ENCODE measurements at places on chromosomes 1 and 21. TPM values are rescaled to one million over a fixed set of nuclear protein-coding genes. Genes with fewer than 3 reads are reported as not detected.

- DNase-seq: no peak
- peaks cover 48% of the 10 kb centered on the region for H3K27me3 ChIP-seq
- no peaks in the 10 kb centered on the region for H3K36me3 ChIP-seq
- H3K4me3 ChIP-seq: no peak overlapping the region
- H3K27ac ChIP-seq: no peak overlapping the region
- H3K4me1 ChIP-seq: peaks cover 2% of the 10 kb centered on the region
Measured at GRCh38 chr1:159996653-159997052, 35.1 kb downstream of the PIGM start.

- H3K4me3 ChIP-seq: no peak overlapping the region
- no peaks in the 10 kb centered on the region for H3K27me3 ChIP-seq
- no peaks in the 10 kb centered on the region for H3K36me3 ChIP-seq
Measured at GRCh38 chr1:230356190-230356589, 69.9 kb downstream of the PGBD5 start.

- peaks cover 7% of the 10 kb centered on the region for H3K27me3 ChIP-seq
- H3K4me3 ChIP-seq: no peak overlapping the region
- no peaks in the 10 kb centered on the region for H3K36me3 ChIP-seq
- H3K27ac ChIP-seq: no peak overlapping the region
Measured at GRCh38 chr1:31753707-31754349, 10.3 kb downstream of the ADGRB2 start.

DNA sequence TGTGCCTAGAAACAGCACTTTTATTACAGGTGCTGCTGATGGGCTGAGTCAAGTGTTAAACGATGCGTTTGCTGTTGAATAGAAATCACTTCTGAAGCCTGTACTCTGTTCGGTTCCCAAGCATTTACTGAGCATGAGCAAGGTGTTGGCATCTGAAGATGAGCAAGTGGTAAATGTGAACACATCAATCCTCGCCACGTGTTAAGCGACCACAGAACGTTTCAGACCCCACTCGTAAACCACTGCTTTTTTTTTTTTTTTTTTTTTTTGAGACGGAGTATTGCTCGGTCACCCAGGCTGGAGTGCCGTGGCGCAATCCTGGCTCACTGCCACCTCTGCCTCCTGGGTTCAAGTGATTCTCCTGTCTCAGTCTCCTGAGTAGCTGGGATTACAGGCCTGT, 241.2 kb downstream of the SETD4 start:
- no peak overlapping the region for H3K27ac ChIP-seq
- H3K4me3 ChIP-seq: no peak overlapping the region
- H3K36me3 ChIP-seq: no peaks in the 10 kb centered on the region
- DNase-seq: no peak

DNA sequence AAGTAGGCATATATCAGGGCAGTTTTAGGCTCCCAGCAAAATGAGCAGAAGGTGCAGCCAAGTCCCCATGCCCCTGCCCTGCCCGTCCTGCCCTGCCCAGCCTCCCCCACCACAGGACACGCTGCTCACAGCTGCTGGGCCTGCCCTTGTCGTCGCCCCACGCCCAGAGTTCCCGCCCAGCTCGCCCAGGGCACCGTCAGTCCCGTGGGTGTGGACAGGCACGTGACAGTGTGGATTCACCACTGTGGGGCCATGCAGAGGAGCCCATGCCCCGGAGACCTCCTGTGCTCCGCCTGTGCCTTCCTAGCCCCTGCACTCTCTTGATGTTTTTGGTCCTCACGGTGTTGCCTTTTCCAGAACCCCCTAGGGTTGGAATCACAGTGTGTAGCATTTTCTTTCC, 7.0 kb downstream of the FAAP20 start:
- H3K4me3 ChIP-seq: no peak overlapping the region
- peaks cover 2% of the 10 kb centered on the region for H3K36me3 ChIP-seq
- H3K4me1 ChIP-seq: peaks cover 6% of the 10 kb centered on the region

GRCh38 chr1:176434234-176434633, 28.7 kb upstream of the PAPPA2 start:
- H3K4me1 ChIP-seq: no peaks in the 10 kb centered on the region
- H3K27me3 ChIP-seq: no peaks in the 10 kb centered on the region
- no peak overlapping the region for H3K4me3 ChIP-seq
- no peak overlapping the region for H3K27ac ChIP-seq

- H3K27me3 ChIP-seq: peaks cover 20% of the 10 kb centered on the region
- peaks cover 10% of the 10 kb centered on the region for H3K4me1 ChIP-seq
- no peak overlapping the region for H3K4me3 ChIP-seq
- H3K36me3 ChIP-seq: no peaks in the 10 kb centered on the region
- H3K27ac ChIP-seq: no peak overlapping the region
Measured at GRCh38 chr1:94039514-94039870, 81.5 kb downstream of the ABCA4 start.

The PEAR1 gene
- 0.07 TPM for total RNA-seq

GRCh38 chr1:222995236-222995580, 147.8 kb downstream of the TLR5 start:
- no peak for DNase-seq
- no peaks in the 10 kb centered on the region for H3K36me3 ChIP-seq
- H3K4me1 ChIP-seq: no peaks in the 10 kb centered on the region
- no peak overlapping the region for H3K27ac ChIP-seq
- no peak overlapping the region for H3K4me3 ChIP-seq
- no peaks in the 10 kb centered on the region for H3K27me3 ChIP-seq

- no peaks in the 10 kb centered on the region for H3K4me1 ChIP-seq
- H3K36me3 ChIP-seq: no peaks in the 10 kb centered on the region
- H3K27me3 ChIP-seq: peaks cover 1% of the 10 kb centered on the region
- no peak overlapping the region for H3K27ac ChIP-seq
- DNase-seq: no peak
Measured at GRCh38 chr1:221284028-221284427, 404.8 kb downstream of the HLX start.

DNA sequence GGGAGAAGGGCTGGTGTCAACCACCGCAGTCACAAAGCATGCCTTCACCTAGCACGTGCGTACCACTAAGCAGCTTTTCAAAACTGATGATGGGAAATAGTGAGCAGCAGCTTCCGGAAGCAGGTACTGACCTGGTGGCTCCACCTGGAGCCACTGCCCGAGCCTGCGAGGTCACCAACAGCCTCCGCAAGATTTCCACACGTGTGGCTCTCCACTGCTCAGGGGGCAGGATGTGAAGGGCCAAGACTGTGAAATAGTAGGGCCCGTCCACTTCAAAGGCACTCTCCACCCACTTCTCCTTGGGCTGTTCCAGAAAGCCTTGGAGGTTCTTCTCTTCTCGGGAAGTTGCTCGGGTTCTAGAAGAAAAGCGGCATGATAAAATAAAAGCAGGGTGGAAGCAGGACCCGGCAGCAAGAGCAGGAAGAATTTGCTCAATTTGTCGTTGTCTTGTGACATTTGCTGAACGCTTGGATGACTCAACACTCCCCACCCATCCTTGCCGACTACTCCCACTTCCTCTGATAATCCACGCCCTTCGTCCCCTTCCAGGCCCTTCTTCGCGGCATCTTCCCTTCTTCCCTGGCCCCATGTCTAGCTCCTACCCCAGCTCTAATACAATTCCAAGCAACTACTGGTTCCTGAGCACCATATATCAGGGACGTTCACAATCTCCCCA, 124.9 kb upstream of the IFFO2 start:
- DNase-seq: no peak
- H3K27ac ChIP-seq: no peak overlapping the region
- no peak overlapping the region for H3K4me3 ChIP-seq
- peaks cover 14% of the 10 kb centered on the region for H3K4me1 ChIP-seq

Data from activated CD4-positive, alpha-beta T cell treated with anti-CD3 and anti-CD28 coated beads, Interleukin-2, amount 10 ng/mL, durations not matched to agents 7 days and 5 days (primary cell).